Activated T-helper 9 cell treated with anti-CD3 and anti-CD28 coated beads, Interleukin-2, amount 50 U/mL, for 16 hours (primary cell): ENCODE measurements at places on chromosomes 6 and 20.
A peak's percentile ranks its signal among the peaks of the same experiment; 100 is the strongest.

DNA sequence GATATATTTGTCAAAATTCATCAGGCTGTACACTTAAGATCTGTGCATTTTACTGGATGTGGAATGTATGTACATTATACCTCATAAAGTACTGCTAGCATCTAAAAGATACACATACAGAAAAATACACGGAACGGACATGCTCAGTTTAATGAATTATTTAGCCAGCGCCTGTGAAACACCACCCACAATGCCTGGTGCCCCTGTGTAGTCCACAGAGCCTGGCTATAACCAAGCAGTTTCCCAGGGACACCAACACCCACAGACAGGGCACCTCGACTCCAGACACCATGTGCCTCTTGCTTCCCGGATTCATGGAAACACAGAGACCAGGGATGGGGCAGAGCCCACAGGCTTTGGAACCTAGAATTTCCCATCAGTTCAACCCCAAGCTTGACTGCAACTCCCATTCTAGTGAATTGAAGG is 17.4 kb upstream of the ARMC12 start:
- no peak for DNase-seq

DNA sequence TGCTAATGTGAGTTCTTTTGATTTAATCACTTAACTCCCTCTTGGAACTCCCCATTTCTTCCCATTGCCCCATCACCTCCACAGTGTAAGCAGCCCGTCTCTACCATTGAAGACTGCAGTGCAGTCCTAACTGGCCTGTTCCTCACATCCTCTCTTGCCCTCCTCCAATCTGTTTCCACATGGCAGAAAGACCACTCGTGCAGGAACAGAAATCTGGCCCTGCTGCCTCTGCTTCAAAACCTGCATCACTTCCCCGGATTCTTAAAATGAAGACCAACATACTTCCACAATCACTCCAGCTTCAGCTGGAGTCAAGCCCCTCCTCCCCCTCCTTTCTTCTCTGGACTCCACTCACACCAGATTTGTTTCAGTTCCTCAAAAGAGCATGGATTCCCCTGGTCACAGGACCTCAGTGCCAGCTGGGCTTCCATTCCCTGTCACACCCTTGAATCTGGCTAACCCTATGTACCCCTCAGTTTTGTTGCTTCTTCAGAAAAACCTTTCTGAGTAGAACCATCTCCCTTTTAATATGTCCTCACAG is 802.3 kb downstream of the MAFB start:
- no peak for DNase-seq

DNA sequence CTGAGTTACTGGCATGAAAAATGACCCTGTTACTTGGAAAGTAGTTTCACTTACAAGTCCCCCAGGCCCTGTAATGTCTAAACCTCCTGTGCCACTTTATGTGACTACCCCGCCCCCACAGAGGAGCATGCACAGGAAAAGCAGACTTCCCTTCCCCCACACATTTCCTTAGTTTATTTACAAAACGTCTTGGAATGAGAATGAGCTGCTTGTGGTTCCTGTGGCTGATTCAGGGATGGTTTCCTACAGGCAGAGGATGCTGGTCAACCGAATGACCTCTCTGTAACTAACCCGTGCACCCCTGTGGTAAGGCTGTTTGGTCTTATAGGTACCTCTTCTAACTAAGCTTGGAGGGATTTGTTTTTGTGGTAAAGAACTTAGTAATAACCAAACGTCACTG is 28.5 kb downstream of the RSPO3 start:
- DNase-seq: no peak

- DNase-seq: no peak
These were observed 613.2 kb upstream of the FLRT3 start for GRCh38 chr20:14950633-14951032.

GRCh38 chr6:99613705-99614429 is 7.2 kb downstream of the PRDM13 start:
- no peak for DNase-seq

- DNase-seq: no peak
These were observed 35.0 kb upstream of the NELFCD start for GRCh38 chr20:58945965-58946631.

- no peak for DNase-seq
These were observed 121.9 kb downstream of the INSM1 start for GRCh38 chr20:20489648-20490341.

GRCh38 chr20:36094497-36094896 is 60.0 kb upstream of the EPB41L1 start:
- DNase-seq: no peak

DNA sequence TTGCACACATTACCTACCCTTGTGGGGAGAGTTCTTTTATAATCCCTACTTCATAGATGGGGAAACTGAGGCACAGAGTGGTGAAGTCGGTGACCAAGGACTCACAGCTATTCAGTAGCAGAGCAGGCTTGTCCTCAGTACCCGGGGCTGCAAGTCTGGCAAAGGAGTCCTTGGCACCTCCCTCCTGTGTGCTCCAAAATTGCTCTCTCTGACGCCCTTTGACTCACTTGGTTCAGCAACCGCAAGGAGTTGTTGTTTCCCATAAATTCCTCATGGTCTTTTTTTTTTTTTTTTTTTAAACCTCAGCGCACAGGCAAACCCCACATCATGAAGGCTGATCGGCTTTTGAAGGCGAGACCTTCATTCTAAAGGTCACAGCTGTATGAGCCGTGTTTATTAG is 143.2 kb downstream of the CEBPB start:
- DNase-seq: no peak

DNA sequence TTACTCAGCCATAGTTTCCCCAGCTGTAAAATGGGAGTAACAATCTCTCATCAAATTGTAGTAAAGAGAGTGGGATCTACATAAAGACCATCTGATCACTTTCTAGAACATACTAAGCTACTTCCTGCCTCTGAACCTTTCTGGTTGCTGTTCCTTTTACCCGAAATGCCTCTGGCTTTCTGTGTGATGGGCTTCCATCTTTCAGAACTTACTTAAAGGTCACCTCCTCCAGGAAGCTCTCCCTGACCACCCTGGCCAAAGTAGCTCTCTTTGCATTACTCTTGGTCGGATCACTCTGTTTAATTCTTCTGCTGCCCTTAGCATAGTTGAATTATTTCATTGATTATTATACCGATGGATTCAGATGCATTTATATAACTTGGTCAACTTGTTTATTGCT is 171.0 kb downstream of the BMP7 start:
- no peak for DNase-seq

DNA sequence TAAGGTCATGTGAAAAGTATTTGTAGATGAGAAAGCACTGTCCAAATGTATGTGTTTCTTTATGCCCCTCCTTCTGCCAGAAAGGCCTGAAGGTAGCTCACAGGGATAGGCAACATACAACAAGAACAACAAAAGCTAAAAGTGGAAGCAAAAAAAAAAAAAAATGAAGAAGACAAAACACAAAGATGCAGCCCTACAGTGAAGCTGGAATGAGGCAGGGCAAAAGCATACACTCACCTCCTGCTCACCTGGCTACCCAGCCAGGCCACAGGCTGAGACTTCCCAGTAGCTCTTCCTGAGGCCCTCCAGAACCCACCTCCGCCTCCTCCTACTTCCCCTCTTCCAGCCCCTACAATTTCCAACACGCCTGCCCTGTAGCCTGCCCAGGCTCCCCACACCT is 2.4 kb downstream of the UNC5CL start:
- no peak for DNase-seq

DNA sequence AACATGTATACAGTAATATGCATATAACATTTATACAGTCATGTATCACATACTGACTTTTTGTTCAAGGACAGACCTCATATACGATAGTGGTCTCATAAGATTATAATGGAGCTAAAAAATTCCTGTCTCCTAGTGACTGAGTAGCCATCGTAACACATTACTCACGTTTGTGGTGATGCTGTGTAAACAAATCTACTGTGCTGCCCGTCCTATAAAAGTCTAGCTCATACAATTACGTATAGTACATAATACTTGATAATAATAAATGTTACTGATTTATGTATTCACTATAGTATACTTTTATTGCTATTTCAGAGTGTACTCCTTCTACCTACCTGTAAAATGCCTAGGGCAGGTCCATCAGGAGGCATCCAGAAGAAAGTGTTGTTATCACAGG is 17.4 kb downstream of the SERAC1 start:
- DNase-seq: no peak

DNA sequence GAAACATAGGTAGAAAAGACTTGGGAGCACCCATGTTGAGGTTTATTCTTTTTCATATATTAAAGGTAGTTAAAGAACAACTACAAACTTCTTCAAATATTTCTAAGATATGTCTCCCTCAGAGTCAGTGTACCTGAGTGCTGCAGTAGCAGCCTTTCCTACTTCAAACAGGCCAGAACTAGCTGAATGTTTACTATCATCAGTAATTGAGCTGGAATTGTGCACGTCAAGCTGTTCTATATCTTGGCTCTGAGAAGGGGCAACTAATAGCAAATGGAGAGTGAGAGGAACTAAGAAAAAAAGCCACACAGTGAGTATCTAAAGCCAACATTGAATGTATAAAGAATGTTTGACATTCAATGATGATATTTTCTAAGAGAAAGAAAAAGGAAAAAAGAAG is 21.7 kb downstream of the MTCL3 start:
- no peak for DNase-seq

- DNase-seq: no peak
These were observed 174.9 kb downstream of the FRK start for GRCh38 chr6:115885636-115886366.

DNA sequence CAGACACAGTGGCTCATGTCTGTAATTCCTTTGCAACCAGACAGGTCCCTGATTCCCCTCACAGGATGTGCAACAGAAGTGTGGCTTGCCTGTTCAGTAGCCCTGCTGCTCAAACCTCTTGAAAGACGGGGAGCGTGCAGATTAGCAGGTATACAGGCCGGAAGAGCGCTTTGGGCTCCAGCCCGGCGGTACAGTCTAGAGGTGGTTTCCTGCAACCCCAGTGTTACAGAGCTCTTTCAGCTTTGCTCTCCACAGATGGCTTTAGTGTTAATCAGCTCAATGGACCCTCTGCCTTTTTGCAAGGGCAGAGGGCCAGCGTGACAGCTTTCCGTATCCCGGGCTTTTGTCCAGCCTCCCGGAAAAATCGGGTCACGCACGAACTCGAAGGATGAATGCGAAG is 67.2 kb upstream of the TNFRSF21 start:
- DNase-seq: no peak

DNA sequence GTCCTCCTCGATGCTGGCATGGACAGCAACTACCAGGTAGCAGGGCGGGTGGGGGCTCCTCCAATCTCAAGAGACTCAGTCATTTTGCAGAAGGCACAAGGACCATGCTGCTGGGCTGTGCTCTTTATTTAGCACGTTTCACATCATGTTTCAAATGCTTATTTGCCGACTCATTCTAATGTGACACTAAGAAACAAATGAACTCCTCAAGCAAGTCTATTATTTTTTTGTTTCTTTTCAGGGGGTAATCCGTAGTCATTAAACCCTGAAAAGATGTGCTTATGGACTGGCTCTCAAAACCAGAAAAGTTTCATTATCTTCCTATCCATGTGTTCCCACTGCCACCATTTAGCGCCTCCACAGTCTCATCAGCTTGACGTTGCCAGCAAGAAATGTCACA is 92.9 kb downstream of the ANKS1A start:
- no peak for DNase-seq

GRCh38 chr20:61923371-61924166 is 142.1 kb downstream of the TAF4 start:
- no peak for DNase-seq

- DNase-seq: no peak
These were observed 304.3 kb downstream of the HDGFL1 start for GRCh38 chr6:22873513-22874136.

GRCh38 chr6:148746363-148747144 is at the start of gene UST:
Gene UST, plus strand, starts transcription at chr6:148747030. Its CDS starts 401 bp downstream, at chr6:148747431.
- DNase-seq: peak; percentile 54

DNA sequence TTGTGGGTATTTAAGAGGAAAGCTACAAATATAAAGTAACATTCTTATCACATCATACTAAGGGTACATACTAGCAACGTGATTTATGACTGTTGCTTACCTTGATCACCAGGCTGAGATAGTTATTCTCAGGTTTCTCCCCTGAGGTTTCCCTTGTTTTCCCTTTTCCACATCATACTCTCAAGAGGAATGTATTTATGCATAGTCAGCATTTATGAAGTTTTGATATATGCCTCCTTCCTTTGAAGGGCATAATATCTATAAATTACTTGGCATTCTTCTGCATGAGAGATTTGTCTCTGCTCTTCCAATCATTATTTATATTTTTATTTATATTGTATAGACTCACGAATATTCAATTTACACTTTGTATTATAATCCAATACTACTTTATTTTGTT is 726.7 kb upstream of the ADGRB3 start:
- DNase-seq: no peak

DNA sequence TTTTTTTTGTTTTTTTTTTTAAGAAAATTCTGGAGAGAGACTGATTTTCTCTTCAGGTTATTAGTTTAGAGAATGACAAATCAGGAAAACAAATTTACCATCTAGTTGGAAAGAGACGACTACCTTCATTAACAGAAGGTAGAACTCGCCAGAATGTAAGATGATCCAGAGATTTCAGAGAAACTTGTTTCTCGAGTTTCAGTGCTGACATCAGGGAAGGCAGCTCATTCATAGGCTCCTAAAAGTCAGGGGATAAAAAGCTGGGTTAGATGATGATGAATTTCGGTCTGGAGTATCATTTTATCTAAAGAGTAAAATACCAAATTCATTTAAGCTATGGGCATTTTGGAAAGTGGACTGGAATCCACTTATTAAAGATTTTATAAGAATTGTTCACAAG is 27.9 kb downstream of the ZNF334 start:
- DNase-seq: no peak

DNA sequence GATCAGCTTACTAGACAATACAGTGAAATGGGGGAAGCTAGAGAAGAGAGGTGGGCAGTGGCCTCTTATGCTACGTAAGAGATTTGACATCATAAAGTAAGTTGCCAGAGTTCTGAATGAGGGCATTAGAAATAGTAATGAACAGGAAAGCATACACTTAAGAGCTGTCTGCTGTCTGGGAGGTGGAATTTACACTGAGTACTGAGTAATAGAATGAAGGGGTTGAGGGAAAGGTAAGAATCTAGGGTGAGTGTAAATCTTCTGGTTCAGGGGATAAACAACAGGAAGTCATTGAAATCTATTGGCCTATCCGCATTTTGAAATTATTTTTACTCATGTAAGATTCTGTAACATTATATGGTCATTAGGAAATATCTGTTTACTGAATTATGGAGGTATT is 35.8 kb downstream of the HLA-DMB start:
- DNase-seq: no peak

DNA sequence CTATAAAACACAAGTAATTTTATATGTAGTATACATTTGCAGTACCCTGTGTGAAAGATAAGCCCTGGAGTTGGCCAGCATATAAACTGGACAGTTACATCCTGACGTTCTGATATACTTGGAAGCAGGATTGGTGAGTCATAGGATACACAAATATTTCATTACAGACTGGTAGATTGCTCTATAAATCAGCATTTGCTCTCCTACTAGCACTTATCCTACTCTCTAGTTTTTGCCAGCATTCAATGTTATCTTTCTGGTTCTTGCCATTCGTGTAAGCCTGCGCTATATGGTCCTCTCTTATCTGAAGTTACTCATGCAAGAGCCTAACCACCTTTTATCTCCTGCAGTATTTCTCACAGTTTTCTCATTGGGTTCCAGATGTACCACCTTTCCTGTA is 680.2 kb upstream of the MMS22L start:
- DNase-seq: no peak

GRCh38 chr6:50600280-50600679 is 113.0 kb upstream of the TFAP2D start:
- no peak for DNase-seq

- no peak for DNase-seq
These were observed 25.6 kb upstream of the CHMP4B start for GRCh38 chr20:33785503-33785902.

- DNase-seq: no peak
These were observed 68.6 kb downstream of the BMP6 start for GRCh38 chr6:7794509-7794908.
